Mesenchymal stem cell (in vitro differentiated cells and primary cell): ENCODE measurements at places on chromosomes 6 and 20.
A peak's percentile ranks its signal among the peaks of the same experiment; 100 is the strongest.

GRCh38 chr6:49082611-49083010 lies 380.4 kb downstream of the MMUT start:
- peak; percentile 25 for DNase-seq

GRCh38 chr6:14722704-14723103 lies 523.2 kb upstream of the JARID2 start:
- no peak for DNase-seq

DNA sequence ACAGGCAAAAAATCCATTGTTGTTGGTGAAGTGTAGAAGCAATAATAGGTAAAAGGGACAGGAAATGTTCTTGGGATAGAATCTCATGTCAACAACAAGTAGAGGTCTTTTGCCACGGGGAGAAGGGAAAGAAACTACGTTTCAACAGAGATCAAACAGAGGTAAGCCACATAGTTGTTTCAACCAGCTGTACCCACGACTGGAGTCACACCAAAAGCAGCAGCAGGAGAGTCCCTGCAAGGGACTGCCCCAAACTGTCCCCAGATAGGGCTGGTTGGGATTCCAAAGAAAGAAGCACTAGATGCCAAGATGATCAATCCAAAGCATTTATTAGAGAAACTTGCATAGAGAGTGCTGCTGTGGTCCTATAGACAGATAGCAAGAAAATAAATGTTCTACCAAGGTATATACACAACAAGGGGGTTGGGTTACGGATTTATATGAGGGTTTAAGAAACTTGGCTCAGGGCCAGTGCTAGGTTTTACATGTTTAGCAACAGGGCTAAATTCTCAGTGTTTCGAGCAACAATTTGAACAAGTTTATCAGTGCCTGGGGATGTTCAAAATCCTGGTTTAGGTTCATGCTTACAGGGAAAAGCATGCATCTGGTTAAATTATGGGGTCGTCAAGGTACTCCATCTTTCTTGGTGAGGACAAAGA lies 466.5 kb downstream of the MMUT start:
- no peak for DNase-seq

GRCh38 chr6:156389296-156389695 lies 387.9 kb upstream of the ARID1B start:
- DNase-seq, result no peak

- DNase-seq, result no peak
These were observed 31.6 kb downstream of the TFAP2D start for GRCh38 chr6:50744976-50745375.

GRCh38 chr6:109447878-109448555 lies 7.5 kb downstream of the SMPD2 start:
- DNase-seq, result no peak

DNA sequence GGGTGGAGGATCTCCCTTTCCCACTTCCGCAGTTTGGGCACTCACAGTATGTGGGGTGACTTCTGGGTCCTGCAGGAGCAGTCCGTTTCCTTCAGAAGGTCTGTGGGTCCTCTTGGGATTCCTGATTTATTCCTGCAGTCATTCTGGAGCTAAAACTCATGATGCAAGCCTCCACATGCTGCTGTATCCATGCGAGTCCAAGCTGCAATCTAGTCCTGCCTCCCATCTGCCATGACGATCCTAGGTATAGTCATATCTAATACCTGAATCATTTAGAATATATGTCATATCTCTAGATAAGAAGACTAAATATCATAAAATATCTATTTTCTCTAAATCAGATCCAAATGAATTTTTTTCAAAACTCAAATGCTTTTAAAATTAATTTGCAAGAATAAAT lies 103.4 kb upstream of the AHI1 start:
- DNase-seq, result no peak

DNA sequence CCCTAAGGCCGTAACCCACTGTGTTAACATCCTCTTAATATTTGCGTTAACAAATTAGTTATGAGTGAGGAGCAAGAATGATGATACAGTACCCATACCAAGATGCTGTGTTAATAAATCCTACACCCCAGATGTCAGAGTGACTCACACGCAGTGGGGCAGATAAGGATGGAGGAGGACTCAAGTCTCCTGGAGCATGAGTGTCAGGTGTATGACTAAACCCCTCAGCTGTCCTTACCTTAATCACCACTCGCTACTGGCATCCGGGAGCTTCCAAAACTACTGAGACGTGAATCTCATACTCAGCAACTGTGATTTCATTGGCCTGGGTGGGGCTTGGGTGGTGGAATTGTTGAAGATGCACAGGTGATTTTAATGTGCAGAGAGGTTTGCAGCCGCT lies 131.3 kb upstream of the MTHFD1L start:
- DNase-seq, result no peak

- peak; percentile 25 for DNase-seq
These were observed 83.0 kb downstream of the TMEM242 start for GRCh38 chr6:157240059-157240959.

DNA sequence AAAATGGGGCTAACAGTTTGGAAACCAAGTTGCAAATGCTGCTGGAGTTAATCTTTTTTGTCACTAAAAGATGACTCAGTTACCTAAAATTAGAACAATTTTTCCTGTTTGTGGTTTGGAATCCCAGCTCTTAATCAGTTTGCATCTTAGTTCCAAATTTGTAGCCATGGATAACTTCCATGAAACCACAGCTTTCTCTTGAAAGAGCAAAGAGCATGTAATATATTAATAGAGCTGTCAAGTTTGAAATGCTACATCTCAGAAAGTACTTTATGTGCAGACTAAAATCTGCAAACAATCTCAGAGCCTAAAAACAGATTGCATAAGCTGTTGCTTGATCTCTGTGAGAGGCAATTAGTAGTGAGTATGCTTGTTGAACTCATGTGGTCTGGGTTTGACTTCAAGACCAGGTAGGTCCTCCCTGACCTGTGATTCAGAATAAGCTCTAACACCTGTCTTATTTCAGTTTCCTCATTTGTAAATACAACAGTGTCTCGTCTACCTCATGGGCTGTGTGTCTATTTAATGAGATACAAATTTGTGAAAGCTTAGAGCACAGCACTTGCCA lies 23.5 kb downstream of the DHX35 start:
- peak; percentile 87 for DNase-seq

GRCh38 chr6:53989504-53989903 lies 121.7 kb upstream of the MLIP start:
- DNase-seq, result no peak

DNA sequence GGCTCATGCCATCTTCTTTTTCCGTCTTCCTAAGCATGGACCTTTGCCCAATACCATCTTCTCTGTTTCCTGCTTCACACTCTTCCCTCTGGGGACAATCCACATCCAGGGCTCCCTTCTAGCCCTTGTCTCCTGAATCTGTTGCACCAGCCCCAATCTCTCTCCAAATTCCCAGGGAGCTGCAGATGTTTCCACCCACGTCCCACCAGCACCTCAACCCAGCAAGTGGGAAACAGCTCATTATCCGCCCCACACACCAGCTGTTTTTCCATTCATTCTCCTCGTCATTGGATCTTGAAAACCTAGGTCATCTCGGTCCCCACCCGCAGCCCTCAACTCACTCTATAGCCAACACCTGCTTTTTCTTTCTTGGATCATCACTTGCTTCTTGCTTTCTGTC lies 185.0 kb upstream of the CDYL start:
- DNase-seq, result no peak

DNA sequence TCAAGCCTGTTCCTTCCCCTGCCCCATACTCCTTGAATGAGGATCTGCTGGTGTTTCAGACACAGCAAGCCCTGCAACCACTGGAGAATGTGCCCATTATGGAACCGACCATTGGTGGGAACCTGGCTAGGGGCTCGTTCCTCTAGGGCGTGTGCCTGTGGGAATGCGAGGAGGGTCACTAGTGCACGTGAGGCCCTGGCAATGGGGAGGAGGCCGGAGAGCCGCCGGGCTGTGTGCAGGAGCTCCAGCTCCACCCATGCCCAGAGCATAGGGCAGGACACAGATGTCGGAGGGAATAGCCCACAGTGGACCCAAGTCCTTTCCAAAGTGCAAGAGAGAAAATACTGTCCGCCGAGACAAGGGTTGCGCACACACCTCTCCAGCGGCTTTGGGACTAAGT lies 99.3 kb downstream of the ERMARD start:
- no peak for DNase-seq

DNA sequence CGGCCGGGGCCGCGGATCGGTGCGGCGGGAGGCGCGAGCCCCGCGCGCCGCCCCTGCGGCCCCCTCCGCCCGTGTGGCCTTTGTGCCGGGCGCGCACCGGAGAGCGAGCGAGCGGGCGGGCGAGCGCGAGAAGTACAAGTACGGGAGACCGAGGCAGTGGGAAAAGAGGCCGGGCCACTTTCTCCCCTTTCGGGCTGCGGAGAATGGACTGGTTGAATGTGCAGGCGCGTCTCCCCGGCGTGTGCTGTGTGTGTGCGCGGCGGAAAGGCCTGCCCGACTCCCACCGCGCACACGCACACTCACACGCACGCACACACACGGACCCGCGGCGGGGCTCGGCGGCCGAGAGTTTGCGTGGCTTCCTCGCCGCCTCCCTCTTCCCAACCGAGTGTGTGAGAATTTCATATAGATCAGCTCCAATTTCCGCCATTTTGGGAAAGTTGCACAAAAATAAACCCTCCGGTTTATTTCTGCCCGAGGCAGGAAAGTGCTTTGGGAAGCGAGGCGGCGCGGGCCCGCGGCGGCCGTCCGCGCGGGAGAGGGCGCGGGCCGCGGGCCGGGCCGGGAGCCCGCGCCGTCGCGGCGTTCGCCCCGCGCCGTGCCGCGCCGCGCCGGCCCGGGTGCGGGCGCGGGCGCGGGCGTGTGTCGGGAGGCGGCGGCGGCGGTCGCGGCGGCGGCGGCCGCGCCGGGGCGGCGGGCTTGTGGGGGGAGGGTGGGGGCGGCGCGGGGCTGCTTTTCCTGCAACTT lies 1.1 kb downstream of the L3MBTL3 start:
- peak; percentile 66 for DNase-seq

GRCh38 chr6:11366934-11367637 lies 134.6 kb upstream of the NEDD9 start:
- no peak for DNase-seq

- DNase-seq, result no peak
These were observed 19.3 kb upstream of the SLCO4A1 start for GRCh38 chr20:62622877-62623487.

DNA sequence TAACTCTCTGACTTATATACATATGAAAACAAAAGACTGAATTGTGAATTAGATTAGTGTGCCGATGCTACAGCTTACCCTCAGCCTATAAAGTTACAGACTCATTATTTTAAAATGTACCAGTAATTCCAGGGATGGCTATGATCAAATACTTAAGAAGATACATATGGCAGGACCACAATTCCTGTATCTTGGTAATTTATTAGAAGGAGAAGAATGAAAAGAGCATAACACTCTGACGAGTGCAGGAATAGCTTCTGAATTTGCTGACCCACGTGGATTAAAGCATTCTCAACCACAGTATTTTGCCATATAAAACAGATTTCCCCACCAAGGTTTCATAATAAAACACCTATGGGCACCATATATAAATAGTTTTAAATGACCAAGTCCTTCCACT lies 368.5 kb upstream of the RUNX2 start:
- no peak for DNase-seq

GRCh38 chr20:48463096-48463720 lies 364.6 kb downstream of the PREX1 start:
- DNase-seq, result no peak

DNA sequence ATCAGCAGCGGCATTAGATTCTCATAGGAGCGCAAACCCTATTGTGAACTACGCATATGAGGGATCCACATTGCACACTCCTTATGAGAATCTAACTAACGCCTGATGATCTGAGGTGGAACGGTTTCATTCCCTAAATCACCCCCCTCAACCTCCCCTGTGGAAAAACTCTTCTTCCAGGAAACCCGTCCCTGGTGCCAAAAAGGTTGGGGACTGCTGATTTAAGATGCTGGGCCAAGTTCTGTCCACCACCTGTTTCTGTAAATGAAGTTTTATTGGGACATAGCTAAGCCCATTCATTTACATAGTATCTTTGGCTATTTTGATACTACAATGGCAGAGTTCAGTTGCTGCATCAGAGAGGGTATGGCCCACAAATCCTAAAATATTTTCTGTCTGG lies 268.2 kb upstream of the PRDM1 start:
- DNase-seq, result no peak

DNA sequence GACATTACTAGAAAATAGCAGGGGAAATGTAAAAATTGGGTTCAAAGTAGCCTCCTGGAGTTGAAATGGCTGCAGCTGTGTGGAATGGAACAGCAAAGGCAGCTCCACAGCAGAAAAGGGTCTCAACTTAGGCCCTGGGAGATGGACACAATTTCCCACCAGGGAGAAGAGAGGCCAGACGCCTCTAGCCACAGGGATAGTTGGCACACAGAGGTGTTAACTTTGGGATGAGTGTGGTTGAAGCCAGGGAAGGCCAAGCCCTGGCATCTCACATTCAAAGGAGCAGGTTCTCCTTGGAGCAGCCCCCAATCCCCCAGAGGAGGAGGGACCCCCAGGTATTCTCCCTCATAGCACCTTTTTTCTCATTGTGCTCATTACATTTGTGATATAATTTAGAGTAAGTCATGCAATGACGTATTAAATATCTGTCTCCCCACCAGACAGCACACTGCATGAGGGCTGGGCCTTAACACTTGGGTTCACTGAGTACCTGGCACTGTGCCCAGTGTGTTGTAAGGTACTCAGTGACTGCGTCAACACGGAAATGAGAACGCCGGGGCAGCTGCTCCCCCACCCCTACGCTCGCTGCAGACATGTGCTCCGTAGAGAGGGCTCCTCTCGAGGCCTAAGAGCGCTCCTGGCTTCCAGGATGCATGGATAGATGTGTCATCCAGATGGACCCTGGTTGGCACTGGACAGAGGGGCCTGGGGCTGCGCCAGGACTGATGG lies 76.0 kb upstream of the CD93 start:
- DNase-seq, result peak; percentile 25

DNA sequence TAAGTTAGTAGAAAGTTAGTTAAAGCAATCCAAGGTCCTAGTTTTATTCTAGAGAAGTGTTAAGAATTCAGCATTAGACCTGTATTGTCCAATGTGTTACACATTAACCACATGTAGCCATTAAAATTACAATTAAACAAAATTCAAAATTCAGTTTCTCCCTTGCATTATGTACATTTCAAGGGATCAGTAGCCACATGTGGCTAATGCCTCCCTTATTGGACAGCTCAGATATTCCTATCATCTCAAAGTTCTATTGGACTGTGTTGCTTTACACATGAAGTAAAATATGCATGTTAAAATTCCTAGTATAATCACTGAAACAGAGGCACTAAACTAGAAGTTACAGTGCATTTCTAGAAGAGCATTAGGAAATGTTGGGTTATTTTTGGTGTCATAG lies 107.2 kb upstream of the SCGN start:
- DNase-seq, result no peak

DNA sequence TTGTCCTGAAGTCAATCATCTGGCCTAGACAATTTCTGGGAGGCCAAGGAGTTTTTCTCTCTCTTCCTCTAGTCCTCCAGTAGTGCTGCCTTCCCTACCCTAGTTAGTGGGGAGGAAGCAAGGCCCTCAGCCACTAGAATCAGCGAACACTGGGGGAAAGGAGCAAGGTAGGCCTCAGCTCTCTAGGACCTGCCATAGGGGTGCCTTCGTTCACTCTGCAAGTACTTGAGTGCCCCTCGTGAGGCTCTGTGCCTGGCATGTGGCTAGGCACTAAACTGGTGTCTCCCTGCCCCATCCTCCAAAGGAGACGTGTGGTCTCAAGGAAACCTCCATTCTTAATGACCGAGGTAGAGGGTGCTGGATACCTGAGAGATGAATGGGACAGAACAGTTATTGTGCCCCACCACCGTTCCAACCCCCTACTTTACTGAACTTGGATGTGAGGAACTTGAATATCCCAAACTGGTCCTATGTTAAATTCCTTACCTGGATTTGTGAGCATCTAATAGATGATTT lies 1.1 kb downstream of the DEF6 start:
- no peak for DNase-seq

GRCh38 chr6:133724726-133725125 lies 164.2 kb upstream of the TCF21 start:
- DNase-seq, result no peak
